ENCODE measurements at places on chromosomes 2 and 18.

DNA sequence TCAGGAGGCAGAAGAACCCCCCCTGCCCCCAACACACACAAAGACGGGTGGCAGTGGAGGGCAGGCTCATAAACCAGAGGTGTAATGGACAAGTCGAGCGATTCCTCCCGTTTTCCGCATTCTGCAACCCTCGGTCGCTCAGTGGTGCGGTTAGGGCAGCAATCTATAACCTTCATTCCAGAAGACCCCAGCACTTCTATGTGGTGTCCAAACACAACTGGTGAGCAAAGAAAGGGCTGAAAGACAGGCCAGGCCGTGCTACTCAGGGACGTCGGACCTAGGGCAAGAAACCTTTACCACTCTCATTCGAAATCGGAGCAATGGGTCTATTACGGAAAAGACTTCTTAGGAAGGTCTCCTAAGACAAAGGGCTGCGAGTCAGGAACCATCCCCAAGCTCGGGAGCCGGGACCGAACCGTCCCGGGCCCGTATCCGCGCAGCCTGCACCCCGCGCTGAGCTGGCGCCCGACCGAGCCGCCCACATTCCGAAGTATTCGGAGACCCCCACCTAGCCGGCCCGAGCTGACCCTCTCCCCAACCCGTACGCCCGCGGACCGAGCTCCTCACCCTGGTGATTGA is 568 bp downstream of the ARL5A start:
- no peak for DNase-seq

DNA sequence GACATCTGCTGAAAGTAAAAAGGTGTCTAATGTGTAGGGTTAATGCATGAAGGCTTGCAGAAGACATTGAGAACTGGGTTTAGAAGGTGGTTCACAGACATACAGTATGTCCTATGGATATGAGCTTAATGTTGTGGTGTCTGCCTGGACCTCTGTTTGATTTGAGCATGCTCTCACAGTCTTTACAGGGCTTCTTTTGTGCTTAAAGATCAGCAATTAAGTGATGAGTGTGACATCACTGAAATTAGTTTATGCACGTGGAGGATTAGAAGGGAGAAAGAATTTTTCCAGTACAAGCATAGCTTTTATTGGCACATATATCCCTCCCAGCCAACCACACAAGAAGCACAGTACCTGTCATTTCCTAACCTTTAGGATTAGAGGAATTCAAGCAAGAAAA is 367.5 kb upstream of the RAB12 start:
- no peak for DNase-seq

DNA sequence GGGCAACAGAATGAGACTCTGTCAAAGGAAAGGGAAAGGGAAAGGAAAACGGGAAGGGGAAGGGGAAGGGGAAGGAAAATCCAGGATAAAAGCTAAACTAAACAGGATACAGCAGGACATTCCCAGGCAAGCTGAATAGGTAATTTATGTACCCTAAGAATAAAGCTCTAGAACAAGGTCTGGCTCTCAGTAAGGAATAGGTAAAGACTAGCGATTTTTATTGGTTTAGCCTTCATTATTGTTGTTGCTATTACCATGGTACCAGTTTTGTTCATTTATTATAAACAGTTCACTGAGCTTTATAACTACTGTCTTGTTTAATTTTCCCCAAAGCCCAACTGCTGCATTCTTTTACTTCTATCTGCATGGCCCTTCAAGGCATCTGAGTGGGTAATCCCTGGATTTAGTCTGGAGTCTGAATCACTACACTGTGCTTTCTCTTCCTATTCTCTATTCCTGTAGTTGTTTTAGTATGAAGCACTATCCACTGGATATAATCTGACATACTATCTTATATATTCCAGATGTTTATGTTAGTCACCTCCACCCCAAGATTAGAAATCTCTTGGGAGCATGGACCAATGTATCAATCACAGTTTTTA is 127.1 kb upstream of the TANK start:
- DNase-seq, result no peak

DNA sequence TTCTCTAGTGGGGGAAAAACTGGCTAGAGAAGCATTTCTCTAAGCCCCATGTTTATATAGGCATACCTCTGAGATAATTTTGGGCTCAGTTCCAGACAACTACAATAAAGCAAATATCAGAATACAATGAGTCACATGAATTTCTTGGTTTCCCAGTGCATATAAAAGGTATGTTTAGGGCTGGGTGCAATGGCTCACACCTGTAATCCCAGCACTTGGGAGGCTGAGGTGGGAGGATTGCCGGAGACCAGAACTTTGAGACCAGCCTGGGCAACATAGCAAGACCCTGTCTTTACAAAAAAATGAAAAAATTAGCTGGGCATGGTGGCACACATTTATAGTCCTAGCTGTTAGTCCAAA is 22.2 kb downstream of the TSN start:
- no peak for DNase-seq

- no peak for DNase-seq
These were observed 101.2 kb downstream of the MCFD2 start for GRCh38 chr2:46814160-46814961.

DNA sequence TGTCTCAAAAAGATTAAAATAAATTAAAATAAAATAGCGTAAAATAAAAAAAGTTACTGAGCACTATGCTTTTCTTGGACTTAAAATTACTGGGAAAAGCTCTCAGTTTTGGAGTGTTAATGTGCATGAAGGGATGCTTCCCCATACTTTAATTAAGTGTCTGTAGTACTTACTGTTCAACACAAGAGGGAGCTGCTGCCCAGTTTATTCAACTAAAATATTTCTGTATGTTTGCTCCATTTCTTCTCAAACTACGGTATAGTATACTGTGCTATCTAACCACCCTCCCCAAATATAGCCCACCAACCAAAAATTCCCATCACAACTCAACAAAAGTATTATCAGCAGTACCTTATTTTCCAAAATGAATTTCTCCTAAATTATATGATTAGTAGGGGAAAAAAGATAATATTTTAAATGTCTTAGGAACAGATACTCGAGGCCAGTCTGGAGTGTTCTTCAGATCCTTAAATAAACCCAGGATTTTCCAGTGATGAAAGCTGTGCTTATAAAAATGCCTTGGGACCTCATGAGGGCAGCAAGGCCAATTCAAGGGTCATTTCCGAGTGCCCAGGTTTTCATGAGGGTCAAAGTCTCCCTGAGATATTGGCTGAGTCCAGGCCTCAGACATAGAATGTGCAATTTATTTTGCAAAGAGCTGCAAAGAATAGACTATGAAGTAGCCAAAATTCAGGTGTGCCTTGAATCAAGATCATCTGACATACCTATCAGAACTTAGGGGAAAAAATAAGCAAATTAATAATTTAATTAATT is 64.1 kb downstream of the CHRNA1 start:
- DNase-seq, result peak; percentile 32

- no peak for DNase-seq
These were observed 398.3 kb downstream of the ALK start for GRCh38 chr2:29522951-29523669.

- no peak for DNase-seq
These were observed 85.2 kb upstream of the SPATS2L start for GRCh38 chr2:200221055-200221955.

- DNase-seq, result peak; percentile 15
These were observed 55.3 kb downstream of the HS1BP3 start for GRCh38 chr2:20595439-20596192.

GRCh38 chr2:10080536-10081304 is 509 bp upstream of the CYS1 start:
- no peak for DNase-seq

DNA sequence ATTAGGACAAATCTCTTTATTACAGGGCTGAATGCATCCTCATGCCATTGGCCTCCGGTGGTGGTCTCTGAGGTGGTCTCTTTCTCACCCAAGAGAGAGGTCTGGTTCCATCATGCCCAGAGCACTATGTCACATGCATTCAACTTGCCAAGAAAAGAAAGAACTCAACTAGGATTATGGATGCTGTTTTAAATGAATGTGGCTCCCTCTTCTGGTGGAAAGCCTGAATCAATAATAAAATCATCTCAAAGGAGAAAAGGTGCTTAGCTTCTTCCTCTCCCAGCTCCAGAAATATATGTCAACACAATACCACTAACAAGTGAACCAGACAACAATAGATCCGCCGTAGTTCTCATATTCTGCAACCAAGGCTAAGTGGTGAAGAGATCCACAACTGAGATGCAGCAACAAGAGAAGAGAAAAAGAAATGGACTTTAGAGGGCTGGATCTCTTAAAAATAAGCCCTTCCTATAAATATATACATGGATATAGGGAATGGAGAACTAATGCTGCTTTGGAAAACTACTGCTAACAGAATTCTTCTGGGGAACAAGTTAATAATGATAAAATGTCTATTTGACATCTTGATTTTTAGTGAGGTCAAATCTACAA is 396.8 kb downstream of the NCKAP5 start:
- no peak for DNase-seq

DNA sequence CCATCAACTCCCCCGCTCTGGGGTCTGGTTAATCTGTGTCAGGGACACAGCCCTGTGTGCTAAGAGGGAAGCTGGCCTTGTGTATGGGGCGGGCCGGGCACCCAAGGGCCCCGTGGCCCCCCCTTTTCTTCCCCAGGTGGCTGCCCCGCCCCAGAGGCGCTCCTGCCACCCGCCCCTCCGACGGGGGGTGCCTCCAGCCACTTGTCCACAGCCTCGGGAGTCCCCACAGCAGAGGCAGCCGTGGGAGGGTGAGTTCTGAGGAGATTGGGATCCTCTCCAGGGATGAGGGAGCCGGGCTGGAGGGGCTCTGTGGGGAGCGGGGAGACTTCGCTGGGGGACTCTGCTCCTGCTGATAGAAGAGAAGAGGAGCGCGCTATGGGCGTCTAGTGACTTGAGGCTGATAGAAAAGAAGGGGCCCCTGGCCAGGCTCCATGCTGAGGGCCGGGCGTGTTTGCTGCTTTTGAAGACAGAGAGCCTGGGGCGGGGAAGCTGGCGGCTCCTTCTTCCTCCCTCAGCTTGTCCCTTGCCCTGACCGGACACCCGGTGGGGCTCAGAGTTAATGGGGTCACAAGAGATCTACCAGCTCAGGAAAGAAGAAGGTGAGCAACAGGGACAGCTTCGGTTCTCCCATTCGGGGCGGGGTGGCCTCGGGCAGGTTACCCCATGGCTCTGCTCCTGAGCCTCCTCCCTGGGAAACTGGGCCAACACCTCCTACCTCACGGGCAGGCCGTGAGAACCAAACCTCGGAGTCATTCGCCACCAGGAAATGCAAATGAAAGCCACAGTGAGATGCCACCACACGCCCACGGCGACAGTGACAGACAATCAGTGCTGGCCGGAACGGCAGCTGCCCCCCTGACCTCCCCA is 89.4 kb upstream of the TAF1B start:
- no peak for DNase-seq
